Activated CD8-positive, alpha-beta memory T cell treated with anti-CD3 and anti-CD28 coated beads, Interleukin-2, amount 10 ng/mL, durations not matched to agents 7 days and 5 days (primary cell): ENCODE measurements at places on chromosomes 13 and 19. TPM values are rescaled to one million over a fixed set of nuclear protein-coding genes. Genes with fewer than 3 reads are reported as not detected.

LRRC4B gene
- not detected for total RNA-seq

DNA sequence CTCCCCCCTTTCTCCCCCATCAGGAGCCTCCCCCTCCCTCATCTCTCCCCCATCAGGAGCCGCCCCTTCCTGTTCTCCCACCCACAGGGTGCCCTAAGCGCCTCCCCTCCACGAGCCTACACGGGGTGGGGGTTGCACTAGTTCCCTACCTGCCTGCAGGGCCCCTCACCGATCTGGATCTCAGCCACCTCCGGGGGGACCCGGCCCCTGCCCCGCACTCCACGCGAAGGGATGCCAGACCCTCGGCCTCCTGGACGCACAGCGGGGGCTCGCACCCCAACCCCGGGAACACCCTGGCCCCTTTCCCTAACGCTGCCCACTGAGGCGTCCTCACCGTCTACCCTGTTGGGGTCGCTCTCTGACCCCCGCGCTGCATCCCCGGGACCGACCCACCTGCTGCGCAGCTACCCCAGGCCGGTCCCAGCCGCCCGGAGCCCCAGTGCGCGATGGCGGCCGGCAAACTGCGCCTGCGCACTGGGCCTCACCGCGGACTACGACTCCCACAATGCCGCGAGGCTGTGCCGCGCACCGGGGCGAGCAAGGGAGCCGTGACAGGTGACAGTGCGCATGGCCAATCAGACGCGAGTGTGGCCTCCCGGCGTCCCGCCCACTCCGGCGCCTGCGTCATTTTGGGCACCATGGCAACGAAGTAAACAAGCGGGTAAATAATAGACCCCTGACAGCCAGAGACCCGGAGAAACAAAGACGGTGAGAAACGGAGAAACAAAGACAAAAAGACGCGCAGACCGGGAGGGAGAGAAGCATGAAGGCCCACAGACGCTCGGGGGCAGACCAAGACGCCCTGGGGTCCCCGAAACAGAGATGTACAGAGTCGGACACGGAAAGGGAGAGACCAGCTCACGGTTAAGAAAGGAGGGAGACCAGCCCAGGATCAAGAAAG lies at the start of gene ZSCAN18:
Gene ZSCAN18 (minus strand): TSS at position 451 of the 901 bp plus-strand sequence. CDS start 7,964 bp downstream, outside the sequence.
- no peaks in the 10 kb centered on the region for H3K27me3 ChIP-seq
- peaks cover 9% of the 10 kb centered on the region for H3K4me1 ChIP-seq
- H3K27ac ChIP-seq = peak within 1 kb of the TSS; percentile 92

KLK14 gene
- 0.89 TPM for total RNA-seq

- DNase-seq = no peak
- H3K36me3 ChIP-seq = no peaks in the 10 kb centered on the region
- H3K27me3 ChIP-seq = no peaks in the 10 kb centered on the region
- peaks cover 22% of the 10 kb centered on the region for H3K4me1 ChIP-seq
- no peak overlapping the region for H3K27ac ChIP-seq
These were observed 10.9 kb downstream of the GARRE1 start for GRCh38 chr19:34265221-34265650.

GRCh38 chr13:20891768-20892167 lies 10.8 kb downstream of the XPO4 start:
- H3K36me3 ChIP-seq = peaks cover 13% of the 10 kb centered on the region
- DNase-seq = no peak
- H3K27ac ChIP-seq = no peak overlapping the region
- peaks cover 17% of the 10 kb centered on the region for H3K4me1 ChIP-seq
- no peaks in the 10 kb centered on the region for H3K27me3 ChIP-seq
- no peak overlapping the region for H3K4me3 ChIP-seq

- no peak for DNase-seq
- peaks cover 5% of the 10 kb centered on the region for H3K4me1 ChIP-seq
- H3K36me3 ChIP-seq = peaks cover 7% of the 10 kb centered on the region
- no peak overlapping the region for H3K27ac ChIP-seq
These were observed 5.9 kb downstream of the SLITRK5 start for GRCh38 chr13:87677043-87677495.

DNA sequence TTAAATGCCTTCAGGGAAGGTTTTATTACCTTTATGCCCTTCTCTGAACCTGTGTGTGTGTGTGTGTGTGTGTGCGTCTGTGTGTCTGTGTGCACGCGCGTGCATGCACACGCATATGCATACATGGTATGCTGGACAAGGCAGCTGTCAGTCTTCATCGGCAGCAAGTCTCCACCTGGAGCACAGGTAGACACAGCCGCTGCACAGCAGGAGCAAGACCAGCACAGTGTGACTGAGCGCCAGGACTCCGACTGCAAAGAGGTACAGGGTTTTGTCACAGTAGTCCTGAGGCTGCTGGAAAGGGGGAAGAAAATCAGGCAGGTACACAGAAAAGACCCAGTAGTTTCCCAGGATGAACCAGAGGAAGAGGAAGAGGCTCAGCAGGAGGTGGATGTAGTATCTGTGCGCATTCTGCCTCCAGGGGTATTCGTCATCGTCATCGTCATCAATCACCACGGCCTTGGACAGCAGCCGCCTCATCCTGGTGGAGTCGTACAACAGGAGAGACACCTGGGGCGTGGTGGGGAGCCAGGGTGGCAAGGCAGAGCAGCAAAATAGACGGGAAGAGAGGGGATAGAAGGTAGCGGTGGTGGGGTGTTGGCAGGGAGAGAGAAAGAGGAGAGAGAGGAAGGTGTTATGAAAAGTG lies 12.8 kb upstream of the DHRS12 start:
- DNase-seq = no peak
- no peak overlapping the region for H3K27ac ChIP-seq
- no peaks in the 10 kb centered on the region for H3K27me3 ChIP-seq
- peaks cover 44% of the 10 kb centered on the region for H3K4me1 ChIP-seq
- no peak overlapping the region for H3K4me3 ChIP-seq

CGB5 gene
- total RNA-seq = not detected

GRCh38 chr13:88022431-88023208 lies 351.4 kb downstream of the SLITRK5 start:
- H3K27me3 ChIP-seq = no peaks in the 10 kb centered on the region
- H3K36me3 ChIP-seq = no peaks in the 10 kb centered on the region
- DNase-seq = no peak
- H3K27ac ChIP-seq = no peak overlapping the region
- no peak overlapping the region for H3K4me3 ChIP-seq
- no peaks in the 10 kb centered on the region for H3K4me1 ChIP-seq

- H3K4me3 ChIP-seq = no peak overlapping the region
- H3K36me3 ChIP-seq = peaks cover 1% of the 10 kb centered on the region
- DNase-seq = peak; percentile 19
- peaks cover 6% of the 10 kb centered on the region for H3K4me1 ChIP-seq
- H3K27me3 ChIP-seq = peaks cover 24% of the 10 kb centered on the region
- no peak overlapping the region for H3K27ac ChIP-seq
These were observed 12.7 kb upstream of the GAS6 start for GRCh38 chr13:113876346-113877148.

DNA sequence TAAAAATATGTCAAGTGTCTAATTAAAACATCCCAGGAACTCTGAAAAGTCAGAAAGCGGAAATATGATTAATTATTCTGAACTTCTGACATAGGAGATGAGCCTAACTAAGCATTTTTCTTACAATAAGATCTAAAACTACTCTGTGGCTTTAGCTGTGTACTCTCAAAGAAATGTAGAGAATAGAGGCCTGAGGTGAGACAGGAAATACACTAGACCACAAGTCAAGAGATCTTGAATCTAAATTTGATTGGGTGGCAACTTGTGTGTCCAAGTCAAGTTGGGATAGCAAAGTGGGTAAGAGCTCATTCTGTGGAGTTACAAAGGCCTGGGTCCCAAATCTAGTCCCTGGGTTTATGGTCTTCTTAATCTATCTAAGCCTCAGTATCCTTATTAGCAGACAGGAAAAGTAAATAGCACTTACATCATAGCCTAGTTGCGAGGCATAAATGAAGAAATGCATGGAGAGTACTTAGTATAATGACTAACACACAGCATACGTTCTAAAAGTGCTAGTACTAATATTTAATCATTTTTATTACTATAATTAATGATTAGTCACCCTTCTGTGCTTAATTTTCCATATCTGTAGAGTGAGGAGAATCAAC lies 9.4 kb upstream of the LRRC63 start:
- H3K27me3 ChIP-seq = no peaks in the 10 kb centered on the region
- peaks cover 41% of the 10 kb centered on the region for H3K4me1 ChIP-seq
- DNase-seq = no peak
- peak overlapping the region; percentile 64 for H3K27ac ChIP-seq
- H3K36me3 ChIP-seq = peaks cover 2% of the 10 kb centered on the region
- H3K4me3 ChIP-seq = no peak overlapping the region

DNA sequence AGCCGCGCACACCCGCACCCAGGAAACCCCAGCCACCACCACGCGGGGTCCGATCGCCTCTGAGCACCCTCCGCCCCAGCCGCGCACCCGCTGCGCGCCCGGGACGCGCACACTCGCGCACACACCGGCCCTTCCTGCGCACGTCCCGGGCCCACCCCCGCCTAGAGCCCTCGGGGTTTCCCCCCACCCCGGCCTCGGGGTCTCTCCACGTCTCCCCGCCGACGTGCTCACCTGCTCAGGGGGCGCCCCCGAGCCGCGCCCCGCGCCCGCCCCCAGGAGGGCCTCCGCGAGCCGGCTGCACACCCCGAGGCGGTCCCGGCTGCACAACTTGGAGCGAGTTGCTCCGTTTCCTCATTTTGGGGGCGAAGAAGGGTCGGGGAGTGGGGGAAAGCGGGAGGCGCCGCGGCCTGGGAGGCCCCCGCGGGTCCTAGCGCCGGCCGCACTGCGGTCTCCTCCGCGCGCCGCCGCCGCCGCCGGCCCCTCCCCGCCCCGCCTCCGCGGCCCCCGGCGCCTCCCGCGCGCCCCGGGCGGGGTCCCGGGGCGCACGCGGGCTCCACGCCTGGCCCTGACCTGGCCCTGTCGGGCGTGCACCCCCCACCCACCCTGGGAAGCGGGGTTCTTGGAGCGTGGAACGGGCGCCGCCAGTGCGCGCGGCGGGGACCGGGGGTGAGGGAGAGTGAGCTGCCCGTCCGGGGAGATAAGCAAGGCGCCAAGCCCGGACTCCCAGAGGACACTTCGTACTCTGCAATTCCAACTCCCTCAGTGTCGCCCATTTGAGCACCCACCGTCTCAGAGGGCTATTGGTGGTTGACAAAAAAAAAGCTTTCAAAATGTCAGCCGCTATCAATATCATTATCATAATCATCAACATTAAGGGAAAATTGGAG lies at the start of gene MATK:
Gene MATK (minus strand): TSS at position 444 of the 887 bp plus-strand sequence. CDS start 1,246 bp downstream, outside the sequence.
- peak within 1 kb of the TSS; percentile 81 for H3K4me3 ChIP-seq
- peaks cover 4% of the 10 kb centered on the region for H3K27me3 ChIP-seq
- peaks cover 20% of the 10 kb centered on the region for H3K36me3 ChIP-seq
- no peak within 1 kb of the TSS for H3K27ac ChIP-seq

DNA sequence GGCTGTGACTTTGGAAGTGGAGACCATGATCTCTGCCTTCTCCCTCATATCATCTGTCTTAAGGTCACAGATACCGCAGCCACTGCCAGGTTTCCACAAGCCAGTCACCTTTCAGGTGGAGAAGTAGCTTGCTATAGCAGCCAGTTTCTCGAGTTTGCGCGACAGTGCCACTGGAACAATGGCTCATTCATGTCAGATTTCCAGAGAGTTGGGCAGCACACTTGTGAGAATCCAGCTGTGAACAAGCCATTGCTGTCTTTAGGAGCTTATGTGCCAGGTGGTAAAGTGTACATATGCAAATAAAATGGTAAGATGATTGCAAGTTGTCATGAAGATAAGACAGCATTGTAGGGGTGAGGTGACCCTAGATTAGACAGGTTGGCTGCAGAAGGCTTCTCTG lies 22.3 kb downstream of the GARRE1 start:
- no peak overlapping the region for H3K4me3 ChIP-seq
- H3K36me3 ChIP-seq = peaks cover 3% of the 10 kb centered on the region
- H3K27me3 ChIP-seq = no peaks in the 10 kb centered on the region
- no peak for DNase-seq
- H3K27ac ChIP-seq = no peak overlapping the region

GRCh38 chr19:14073261-14073924 lies 807 bp downstream of the MISP3 start:
- H3K27me3 ChIP-seq = peaks cover 3% of the 10 kb centered on the region
- no peaks in the 10 kb centered on the region for H3K36me3 ChIP-seq
- H3K27ac ChIP-seq = peak overlapping the region; percentile 81
- DNase-seq = peak; percentile 82
- H3K4me3 ChIP-seq = peak overlapping the region; percentile 84

ARHGAP45 gene
- 481 TPM for total RNA-seq

METTL21C gene
- total RNA-seq = not detected

GRCh38 chr13:103788061-103788652 lies 721.9 kb upstream of the SLC10A2 start:
- H3K27me3 ChIP-seq = no peaks in the 10 kb centered on the region
- H3K4me3 ChIP-seq = no peak overlapping the region
- no peak for DNase-seq
- no peaks in the 10 kb centered on the region for H3K4me1 ChIP-seq
- no peak overlapping the region for H3K27ac ChIP-seq

DNA sequence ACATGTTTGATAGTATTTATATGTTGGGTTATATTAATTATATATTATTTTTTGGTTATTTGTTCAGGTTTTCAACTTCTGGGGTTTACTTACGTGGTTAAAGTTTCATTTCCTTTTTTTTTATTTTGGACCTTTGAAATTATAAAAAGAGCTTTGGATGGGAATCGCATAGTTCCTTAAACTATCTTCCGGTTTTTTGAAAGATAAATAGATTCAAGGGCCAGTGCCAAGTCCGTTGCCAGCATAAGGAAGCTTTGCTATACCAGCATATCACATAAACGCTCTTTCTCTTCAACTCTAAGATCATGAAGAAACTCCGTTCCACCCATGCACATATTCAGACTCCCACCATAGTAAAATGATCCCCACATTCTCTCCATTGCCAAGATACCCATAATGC lies 7.4 kb upstream of the OXGR1 start:
- H3K4me3 ChIP-seq = no peak overlapping the region
- no peak for DNase-seq
- peaks cover 20% of the 10 kb centered on the region for H3K27me3 ChIP-seq
- no peak overlapping the region for H3K27ac ChIP-seq
- H3K36me3 ChIP-seq = no peaks in the 10 kb centered on the region

GRCh38 chr13:31048521-31048920 lies 113.2 kb downstream of the HSPH1 start:
- H3K27ac ChIP-seq = no peak overlapping the region
- peaks cover 36% of the 10 kb centered on the region for H3K4me1 ChIP-seq
- H3K4me3 ChIP-seq = no peak overlapping the region
- H3K36me3 ChIP-seq = no peaks in the 10 kb centered on the region
- DNase-seq = no peak

DNA sequence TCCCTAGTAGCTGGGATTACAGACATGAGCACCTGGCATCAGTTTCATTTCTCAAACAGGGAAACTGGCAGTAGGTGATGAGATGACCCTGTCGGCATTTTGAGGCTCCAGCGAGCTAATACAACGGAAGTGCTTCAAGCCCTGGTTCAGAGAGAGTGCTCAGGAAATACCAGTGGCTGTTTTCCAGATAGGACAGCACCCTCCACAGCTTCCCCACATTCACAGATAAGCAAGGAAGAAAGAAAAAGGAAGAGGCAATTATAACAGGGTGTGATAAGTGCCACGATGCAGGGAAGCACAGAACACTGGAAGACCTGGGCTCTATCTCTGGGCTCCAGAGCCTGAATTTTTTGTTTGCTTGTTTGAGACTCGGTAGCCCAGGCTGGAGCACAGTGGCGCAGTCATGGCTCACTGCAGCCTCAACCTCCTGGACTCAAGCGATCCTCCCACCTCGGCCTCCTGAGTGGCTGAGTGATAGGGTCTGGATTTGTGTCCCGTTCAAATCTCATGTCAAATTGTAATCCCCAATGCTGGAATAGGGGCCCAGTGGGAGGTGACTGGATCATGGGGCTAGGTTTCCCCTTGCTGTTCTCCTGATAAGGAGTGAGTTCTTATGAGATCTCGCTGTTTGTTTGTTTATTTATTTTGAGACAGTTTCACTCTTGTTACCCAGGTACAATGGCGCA lies 43.5 kb downstream of the PIN1 start:
- H3K36me3 ChIP-seq = no peaks in the 10 kb centered on the region
- H3K4me3 ChIP-seq = no peak overlapping the region
- no peaks in the 10 kb centered on the region for H3K4me1 ChIP-seq
- DNase-seq = no peak
- H3K27ac ChIP-seq = peak overlapping the region; percentile 38
